ENCODE measurements at places on chromosomes 7 and 10.

DNA sequence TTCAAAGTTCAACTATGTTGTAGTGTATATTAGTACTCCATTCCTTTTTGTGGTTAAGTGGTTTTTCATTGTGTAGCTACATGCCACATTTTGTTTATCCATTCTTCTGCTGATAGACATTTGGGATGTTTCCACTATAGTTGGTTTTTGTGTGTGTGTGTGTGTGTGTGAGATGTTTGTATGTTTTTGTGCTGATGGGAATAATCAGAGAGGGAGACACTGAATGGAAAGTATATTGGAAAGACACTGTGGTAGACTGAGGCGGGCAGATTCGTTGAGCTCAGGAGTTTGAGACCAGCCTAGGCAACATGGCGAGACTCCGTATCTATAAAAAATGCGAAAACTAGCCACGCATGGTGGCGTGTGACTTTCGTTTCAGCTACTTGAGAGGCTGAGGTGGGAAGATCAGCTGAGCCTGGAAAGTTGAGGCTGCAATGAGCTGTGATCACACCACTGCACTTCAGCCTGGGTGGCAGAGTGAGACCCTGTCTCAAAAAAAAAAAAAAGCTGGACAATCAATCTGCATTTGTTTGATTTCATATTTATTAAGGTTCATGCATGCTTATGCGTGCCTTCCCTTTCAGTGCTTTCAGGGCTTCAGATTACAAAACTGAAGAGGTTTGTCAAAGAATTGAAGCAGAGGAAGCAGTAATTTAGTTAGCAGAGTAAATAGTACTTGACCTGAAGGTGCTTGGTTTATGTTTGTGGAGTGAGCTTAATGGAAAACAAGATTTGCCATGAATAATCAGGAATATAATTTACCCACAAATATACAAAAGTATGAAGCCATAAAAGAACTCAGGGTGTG lies 14.7 kb downstream of the SEC24C start:
- H3K36me3 ChIP-seq: peaks cover 56% of the 10 kb centered on the region
- H3K27ac ChIP-seq: no peak overlapping the region
- no peak overlapping the region for H3K4me3 ChIP-seq
- H3K4me1 ChIP-seq: no peaks in the 10 kb centered on the region
- no peaks in the 10 kb centered on the region for H3K27me3 ChIP-seq

- H3K4me1 ChIP-seq: peaks cover 6% of the 10 kb centered on the region
- no peak overlapping the region for H3K4me3 ChIP-seq
- no peaks in the 10 kb centered on the region for H3K36me3 ChIP-seq
- peaks cover 10% of the 10 kb centered on the region for H3K27me3 ChIP-seq
- H3K27ac ChIP-seq: no peak overlapping the region
- DNase-seq: no peak
Measured at GRCh38 chr10:48519481-48520183, 85.2 kb downstream of the ARHGAP22 start.

DNA sequence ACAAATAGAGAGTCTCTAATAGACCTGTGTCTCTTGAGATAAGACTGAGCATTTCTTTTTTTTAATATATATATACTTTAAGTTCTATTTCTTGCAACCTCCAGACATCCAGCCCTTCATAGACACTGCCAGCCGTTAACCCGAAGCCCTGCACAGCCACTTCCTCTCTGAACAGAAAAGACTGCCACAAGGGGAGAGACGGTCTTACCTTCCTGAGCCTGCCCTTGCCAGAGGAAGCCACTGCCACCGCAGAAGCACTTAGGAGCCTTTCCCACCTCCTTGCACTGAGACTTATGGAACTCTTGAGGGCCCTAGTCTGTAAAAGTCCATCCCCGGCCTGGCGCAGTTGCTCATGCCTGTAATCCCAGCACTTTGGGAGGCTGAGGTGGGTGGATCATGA lies 31.8 kb upstream of the PRSS1 start:
- no peaks in the 10 kb centered on the region for H3K36me3 ChIP-seq
- no peaks in the 10 kb centered on the region for H3K27me3 ChIP-seq
- H3K27ac ChIP-seq: no peak overlapping the region
- no peaks in the 10 kb centered on the region for H3K4me1 ChIP-seq

DNA sequence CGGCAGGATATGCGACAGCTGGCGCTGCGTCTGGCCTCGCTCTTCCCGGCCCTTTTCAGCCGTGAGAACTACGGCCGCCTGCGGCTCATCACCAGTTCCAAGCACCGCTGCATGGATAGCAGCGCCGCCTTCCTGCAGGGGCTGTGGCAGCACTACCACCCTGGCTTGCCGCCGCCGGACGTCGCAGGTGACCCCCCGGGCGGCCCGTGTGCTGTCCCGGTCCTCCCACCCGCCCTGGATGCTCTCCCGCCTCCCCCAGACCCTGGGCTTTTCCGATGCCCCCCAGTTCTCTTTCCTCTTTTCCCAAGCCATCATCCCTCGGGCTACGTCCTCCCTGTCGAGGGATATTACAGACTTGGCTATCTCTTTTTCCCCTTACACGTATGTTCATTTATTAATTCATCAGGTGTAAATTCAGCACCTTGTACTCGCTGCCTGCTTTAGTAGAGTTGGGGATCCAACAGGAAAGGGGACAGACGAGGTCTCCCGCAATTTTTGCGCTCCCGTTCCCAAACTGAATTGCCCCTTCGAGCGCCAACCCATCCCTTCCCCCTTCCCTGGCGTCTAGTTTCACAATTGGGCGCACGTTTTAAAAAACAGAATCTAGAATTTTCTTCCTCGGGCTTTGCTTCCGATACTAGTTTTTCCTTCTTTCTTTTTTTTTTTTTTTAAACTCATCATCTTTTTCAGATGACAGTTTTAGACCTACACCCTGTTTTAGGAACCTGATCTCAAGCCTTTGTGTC lies 846 bp downstream of the MINPP1 start:
- H3K27ac ChIP-seq: no peak overlapping the region
- no peaks in the 10 kb centered on the region for H3K27me3 ChIP-seq
- peak overlapping the region; percentile 96 for H3K4me3 ChIP-seq
- no peaks in the 10 kb centered on the region for H3K36me3 ChIP-seq
- peak; percentile 65 for DNase-seq

DNA sequence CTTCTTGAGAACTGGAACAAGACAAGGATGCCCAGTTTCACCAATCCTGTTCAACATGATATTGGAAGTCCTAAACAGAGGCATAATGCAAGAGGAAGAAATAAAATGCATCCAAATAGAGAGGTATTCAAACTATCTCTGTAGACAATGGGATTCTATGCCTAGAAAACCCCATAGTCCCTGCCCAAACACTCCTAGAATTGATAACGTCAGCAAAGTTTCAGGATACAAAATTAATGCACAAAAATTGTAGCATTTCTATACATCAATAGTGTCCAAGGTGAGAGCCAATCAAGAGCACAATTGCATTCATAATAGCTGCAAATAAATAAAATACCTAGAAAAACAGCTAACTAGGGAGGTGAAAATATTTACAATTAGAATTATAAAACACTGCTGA lies 72.5 kb downstream of the PCDH15 start:
- no peak overlapping the region for H3K27ac ChIP-seq
- no peak for DNase-seq
- no peaks in the 10 kb centered on the region for H3K36me3 ChIP-seq
- no peak overlapping the region for H3K4me3 ChIP-seq

DNA sequence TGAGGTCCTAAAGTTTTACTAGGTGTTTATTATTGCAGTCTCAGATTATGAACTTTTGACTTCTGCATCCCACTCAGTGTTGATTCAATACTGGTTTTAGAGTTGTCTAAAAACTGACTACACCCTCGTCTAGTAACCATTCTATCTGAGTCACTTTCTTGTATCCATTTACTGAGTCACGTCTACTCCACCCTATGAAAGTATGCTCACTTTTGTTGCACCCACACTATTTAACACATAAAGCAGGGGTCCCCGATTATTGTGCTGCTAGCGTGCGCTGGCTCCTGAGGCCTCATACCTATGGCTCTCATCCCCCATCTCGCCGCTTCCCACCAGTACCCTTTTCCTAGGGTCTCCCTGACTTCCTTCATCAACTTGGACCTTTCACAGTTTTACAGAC lies 2.0 kb downstream of the SAMD9 start:
- H3K36me3 ChIP-seq: no peaks in the 10 kb centered on the region
- no peak for DNase-seq
- no peaks in the 10 kb centered on the region for H3K27me3 ChIP-seq
- H3K27ac ChIP-seq: no peak overlapping the region
- no peaks in the 10 kb centered on the region for H3K4me1 ChIP-seq

DNA sequence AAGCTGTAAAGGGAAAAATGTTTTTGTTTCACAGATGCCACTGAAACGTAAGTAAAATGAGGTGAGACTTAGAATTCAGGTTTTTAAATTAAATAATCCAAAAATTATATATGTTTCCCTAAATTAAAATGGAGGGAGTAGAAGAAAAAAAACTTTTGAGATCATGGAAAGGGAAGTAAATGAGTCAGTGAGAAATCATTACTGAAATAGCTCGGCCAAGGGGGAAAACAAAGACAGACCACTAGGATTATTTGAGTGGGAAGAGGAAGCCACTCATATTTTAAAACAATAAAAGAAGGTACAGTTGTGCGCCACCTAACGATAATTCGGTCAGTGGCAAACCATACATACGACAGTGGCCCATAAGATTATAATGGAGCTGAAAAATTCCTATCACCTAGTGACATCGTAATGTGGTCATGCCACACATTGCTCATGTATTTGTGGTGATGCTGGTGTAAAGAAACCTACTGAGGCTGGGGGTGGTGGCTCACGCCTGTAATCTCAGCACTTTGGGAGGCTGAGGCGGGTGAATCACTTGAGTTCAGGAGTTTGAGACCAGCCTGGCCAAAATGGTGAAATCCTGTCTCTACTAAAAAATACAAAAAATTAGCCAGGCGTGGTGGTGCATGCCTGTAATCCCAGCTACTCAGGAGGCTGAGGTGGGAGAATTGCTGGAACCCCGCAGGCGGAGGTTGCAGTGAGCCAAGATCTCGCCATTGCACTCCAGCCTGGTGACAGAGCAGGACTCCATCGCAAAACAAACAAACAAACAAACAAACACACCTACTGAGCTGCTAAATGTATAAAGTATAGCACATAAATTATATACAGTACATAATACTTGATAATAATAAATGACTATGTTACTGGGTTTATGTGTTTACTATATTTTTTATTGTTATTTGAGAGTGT lies 64.7 kb downstream of the MKX start:
- no peaks in the 10 kb centered on the region for H3K27me3 ChIP-seq
- H3K27ac ChIP-seq: no peak overlapping the region
- peaks cover 9% of the 10 kb centered on the region for H3K4me1 ChIP-seq
- H3K4me3 ChIP-seq: no peak overlapping the region
- peak; percentile 93 for DNase-seq

DNA sequence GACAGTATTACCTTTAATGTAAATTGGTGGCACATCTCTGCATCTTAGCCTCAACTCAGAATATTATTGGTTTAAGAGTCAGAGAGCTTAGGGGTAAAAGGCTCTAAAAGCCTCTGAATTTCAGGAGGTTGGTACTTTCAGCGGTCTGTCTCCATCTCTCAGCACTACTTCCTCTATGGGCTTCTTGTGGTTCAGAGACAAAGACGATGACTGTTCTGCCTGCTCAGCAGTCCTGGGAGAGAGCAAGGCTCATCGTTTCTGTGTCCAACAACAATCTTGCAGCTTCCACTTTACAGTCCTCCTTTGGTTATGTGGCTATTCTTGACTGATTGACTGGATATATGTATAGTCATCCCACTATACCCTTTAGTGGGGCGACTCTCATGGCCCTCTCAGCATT lies 394.7 kb downstream of the AUTS2 start:
- H3K4me3 ChIP-seq: no peak overlapping the region
- H3K27ac ChIP-seq: no peak overlapping the region
- no peaks in the 10 kb centered on the region for H3K27me3 ChIP-seq
- no peaks in the 10 kb centered on the region for H3K36me3 ChIP-seq

GRCh38 chr7:44376429-44377133 lies 51.2 kb upstream of the CAMK2B start:
- no peak overlapping the region for H3K27ac ChIP-seq
- DNase-seq: no peak
- no peaks in the 10 kb centered on the region for H3K27me3 ChIP-seq
- no peaks in the 10 kb centered on the region for H3K4me1 ChIP-seq

DNA sequence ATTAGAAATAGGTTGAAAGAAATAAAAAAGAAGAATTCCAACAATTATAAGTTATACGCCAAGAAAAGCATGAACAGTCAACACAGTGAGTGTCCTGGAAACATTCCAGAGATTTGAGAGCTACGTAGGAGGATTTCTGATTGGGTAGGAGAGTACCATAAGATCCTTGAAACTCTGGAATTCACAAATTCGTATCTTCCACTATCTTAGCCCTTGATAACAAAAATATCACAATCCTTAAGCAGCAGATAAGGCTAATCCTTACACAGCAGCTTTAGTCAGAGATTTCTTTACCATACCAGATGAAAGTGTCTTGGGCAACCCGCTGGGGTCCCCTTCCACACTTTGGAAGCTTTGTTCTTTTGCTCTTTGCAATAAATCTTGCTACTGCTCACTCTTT lies 8.2 kb downstream of the TPK1 start:
- no peak overlapping the region for H3K27ac ChIP-seq
- no peaks in the 10 kb centered on the region for H3K27me3 ChIP-seq
- no peaks in the 10 kb centered on the region for H3K4me1 ChIP-seq
- no peak for DNase-seq
- no peak overlapping the region for H3K4me3 ChIP-seq

DNA sequence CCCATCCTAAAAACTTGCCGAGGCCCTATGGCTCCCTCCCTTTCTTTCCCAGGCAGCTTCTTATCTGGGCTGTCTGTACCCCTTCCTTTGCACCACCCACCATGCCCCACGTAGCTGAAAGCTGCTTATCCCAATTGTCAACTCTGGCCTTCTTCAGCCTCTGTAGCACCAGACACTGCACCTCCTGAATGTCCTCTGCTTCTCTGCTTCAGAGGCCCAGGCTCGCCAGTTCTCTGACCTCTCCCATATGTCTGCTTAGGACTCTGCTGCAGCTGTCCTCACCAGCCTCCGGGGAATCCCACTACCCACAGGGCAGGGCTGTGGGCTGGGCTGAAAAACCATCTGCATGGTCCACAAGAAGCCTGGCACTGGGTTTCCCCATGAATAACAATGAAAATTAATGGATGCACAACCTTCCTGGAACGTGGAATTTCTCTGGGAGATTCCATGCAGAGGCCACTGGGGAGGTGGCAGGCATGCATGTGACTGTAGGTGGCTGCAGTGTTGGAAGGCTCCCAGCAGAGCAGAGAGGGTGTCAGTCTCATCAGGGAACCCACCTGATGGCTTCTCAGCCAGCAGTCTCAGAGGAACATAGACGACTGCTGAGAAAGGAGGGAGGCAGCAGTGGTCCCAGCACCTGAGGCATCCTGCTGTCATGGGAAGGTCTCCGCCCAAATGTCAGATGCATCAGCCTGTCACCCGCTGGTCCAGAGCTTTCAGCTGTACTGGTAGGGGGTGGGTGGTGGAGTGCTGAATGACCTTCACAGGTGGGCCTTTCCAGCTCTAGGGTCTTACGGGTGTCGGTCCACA lies 16.8 kb upstream of the SH2D4B start:
- no peak for DNase-seq
- no peaks in the 10 kb centered on the region for H3K4me1 ChIP-seq
- H3K4me3 ChIP-seq: no peak overlapping the region
- H3K27me3 ChIP-seq: no peaks in the 10 kb centered on the region
- no peak overlapping the region for H3K27ac ChIP-seq

- peaks cover 15% of the 10 kb centered on the region for H3K4me1 ChIP-seq
- no peaks in the 10 kb centered on the region for H3K36me3 ChIP-seq
- no peak overlapping the region for H3K4me3 ChIP-seq
- DNase-seq: no peak
- H3K27ac ChIP-seq: no peak overlapping the region
Measured at GRCh38 chr10:78451592-78451991, 417.9 kb downstream of the RPS24 start.
